ENCODE measurements at places on chromosomes 2 and 18.

DNA sequence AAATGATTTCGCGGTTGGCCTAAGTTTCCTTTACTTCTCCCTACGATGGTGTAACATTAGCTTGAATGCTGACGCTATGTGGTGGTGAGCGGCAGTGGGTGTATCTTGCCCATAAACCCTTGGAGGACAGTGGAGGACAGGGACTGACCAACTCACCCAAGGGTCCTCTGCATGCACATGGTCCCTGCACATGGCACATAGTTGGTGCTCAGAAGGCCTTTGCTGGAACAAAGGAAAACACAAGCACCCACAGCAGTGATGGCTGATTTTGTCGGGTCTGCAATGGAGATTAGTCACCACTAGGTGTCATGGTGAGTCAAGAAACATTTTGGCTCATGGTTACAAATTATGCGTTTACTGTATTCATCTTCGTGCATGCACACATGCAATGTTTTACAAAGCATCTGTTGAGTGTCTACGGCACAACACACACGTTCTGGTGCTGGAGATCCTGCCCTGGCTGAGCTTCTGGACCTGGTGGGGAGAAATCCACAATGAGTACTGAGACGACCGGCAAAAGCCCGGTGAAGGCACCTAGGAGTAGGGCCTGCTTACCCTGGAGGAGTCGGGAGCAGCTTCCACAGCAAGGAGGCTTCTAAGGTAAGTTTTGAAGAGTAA is 44.0 kb downstream of the PDCL3 start:
- DNase-seq, result no peak

GRCh38 chr18:43276491-43276890 is 799 bp downstream of the SYT4 start:
- DNase-seq, result no peak

- no peak for DNase-seq
Measured at GRCh38 chr2:9593925-9594324, 36.9 kb downstream of the YWHAQ start.

- peak; percentile 55 for DNase-seq
Measured at GRCh38 chr2:238720232-238720672, 127.6 kb upstream of the TWIST2 start.

DNA sequence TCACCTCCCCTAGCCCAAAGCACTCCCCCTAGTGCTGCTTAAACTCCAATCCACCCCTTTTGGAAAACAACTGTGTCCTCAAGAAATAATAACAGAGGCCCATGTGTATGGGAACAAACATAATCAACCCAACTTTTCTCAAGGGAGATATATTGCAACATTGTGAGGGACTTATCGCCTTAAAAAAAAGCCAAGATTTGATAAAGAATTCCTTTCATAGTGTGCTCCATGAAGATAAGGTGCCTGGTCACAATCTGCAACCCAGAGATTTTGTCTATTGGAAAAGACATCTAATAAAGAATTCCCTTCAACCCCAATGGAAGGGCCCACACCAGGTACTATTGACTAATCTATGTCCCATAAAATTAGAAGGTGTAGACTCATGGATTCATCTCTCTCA is 4.5 kb upstream of the RBFA start:
- DNase-seq, result no peak

DNA sequence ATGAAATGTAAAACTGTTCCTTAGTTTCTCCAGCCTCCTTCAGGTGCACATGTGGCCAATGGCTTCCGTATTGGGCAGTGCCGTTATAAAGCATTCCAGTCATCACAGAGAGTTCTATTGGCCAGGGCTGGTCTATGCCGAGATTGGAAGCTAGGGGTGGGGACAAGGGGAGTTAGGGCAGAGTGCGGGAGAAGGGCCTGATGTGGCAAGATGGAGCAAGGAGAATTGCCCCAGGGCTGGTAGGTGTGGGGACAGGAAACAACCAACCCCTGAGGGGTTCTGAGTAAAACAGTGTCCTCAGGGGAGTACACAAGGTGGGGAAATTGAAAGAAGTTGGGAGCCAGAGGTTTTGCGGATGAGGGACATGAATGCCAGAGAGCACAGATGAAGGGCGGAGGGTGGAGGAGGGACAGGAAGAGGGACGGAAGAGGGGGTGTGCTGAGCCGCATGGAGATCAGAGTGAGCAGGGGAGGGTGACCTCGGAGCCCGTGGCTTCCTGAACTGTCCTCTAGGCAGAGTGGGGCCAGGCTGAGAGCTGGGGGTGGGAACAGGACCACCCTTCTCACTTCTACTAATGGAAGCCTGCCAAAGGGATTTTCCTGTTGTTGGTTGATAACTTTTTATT is 9.1 kb upstream of the ATP6V1C2 start:
- DNase-seq, result no peak

DNA sequence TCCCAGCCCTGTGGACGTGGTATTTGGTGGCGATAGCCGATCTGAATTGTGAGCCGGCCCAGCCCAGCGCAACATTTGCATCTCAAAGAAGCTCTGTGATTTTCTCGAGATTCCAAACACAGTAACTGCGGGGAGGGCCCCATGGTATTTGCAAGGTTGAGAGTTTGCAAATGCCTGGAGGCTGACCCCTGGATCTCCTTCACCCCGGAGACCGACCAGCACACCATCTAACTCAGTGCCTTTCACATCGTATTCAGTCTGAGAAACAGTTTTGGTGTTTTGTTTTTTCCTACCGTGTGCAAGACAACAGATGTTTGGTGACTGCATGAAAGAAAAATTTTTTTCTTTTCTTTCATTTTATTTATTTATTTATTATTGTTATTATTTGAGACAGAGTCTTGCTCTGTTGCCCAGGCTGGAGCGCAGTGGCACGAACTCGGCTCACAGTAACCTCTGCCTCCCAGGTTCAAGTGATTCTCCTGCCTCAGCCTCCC is 40.3 kb downstream of the MYCN start:
- no peak for DNase-seq

DNA sequence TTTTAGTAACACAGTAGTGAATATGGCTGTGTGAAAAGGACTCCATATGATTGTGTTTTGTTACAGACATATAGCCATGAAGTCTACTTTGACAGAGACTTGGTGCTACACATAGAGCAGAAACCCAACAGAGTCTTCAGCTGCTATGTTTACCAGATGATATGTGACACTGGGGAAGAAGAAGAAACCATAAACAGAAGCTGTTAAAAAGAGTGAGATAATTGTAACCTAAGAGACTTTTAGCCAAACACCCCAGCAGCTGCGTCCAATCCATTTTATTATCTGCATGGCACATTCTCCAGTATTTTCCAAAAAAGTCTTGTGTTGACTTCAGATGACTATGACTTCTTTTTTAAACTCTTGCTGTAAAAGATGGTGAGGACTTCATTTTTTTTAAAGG is 41.4 kb upstream of the CYBRD1 start:
- no peak for DNase-seq
